ENCODE measurements at places on chromosomes 6 and 20.

DNA sequence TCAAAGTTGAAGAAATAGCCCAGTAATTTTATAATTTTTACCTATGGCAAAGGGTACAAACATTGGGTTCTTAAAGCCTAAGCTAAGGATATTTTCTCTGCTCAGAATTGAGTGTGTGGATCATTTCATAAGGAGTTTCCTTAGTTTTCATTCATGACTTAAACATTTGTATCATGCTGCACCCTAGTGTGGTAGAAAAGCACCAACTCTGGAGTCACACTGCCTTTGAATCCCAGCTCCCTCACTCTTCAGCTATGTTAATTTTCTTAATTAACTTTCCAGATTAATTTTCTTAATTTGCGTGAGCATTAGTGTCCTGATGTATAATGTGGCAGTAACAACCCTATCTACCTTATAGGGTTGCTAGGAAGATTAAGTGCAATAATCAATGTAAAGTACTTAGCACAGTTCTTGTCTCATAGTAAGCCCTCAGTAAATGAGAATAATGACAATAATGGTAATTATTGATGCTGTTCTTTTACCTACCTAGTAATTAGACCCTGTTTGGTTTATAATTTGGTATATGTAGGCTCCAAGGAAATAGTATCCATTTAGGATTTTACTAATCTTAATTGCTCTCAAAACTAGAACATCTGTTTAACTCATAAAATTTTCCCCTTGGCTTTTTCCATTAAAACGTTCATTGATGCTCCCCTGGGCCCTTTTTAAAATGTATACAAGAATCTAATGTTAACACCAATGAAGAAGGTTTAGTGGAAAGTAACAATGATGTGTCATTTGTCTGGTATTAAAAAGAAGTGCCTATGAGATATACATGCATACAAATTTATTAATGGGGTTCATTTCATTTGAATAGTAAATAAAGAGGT is 31.6 kb downstream of the DSE start:
- no peak for DNase-seq

- no peak for DNase-seq
Observed at GRCh38 chr6:158344534-158344933, 32.3 kb downstream of the TULP4 start.

DNA sequence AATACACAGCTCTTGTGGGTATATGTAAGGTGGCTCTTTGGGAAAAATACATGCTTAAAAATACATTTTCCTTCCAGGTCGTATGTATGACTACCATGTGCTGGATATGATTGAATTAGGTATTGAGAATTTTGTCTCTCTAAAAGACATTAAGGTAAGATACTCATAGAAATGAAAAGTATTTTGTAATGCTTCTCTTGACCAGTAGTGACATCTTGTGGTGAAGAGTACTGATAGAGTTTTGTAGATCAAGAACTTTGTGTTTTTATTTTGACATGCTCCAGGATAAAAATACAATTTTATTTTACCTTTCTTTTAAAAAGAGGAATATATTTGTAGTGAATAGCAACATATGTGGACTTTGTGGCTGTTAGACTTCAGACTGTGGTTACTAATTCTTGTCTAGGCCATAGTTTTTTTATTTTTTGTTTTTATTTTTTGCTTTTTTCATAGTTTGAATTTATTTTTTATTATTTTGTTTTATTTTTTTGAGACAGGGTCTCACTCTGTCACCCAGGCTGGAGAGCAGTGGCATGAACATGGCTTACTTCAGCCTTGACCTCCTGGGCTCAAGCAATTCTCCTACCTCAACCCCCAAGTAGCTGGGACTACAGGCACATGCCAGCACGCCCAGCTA is 17.9 kb downstream of the RPF2 start:
- no peak for DNase-seq

- DNase-seq: no peak
Observed at GRCh38 chr20:25233016-25233772, 14.7 kb upstream of the PYGB start.

DNA sequence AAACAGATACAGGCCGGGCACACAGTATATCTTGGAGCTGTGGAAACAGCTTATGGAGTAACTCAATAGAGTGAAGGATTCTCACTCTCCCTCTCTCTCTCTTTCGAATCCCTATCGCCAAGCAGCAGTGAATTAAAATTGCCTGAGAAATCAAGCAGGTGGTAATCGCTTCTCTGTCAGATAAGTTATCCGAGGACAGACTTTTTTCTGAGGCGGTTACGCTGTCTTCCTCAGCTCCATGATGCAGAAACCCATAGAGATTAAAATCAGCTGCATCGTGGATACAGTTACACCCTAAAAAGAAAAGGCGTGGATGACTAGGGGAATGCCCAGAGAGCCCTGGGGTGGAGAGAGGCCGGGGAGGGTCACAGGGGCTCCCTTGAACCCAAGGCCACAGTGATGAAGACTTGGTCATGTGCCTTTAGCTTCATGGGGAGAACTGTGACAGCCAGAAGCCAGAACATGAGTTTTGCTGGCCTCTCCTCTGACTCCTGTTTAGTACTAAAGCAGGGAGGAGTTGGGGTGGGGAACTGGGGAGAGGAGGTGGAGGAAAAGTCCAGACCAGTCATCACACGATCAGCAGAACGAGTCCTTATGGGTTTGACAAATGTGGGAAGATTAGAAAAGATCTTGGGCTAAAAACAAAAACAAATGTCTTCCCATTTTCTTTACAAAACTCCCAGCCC is 138.8 kb upstream of the JARID2 start:
- DNase-seq: no peak

- DNase-seq: no peak
Observed at GRCh38 chr20:43778375-43778774, 51.6 kb upstream of the GTSF1L start.

DNA sequence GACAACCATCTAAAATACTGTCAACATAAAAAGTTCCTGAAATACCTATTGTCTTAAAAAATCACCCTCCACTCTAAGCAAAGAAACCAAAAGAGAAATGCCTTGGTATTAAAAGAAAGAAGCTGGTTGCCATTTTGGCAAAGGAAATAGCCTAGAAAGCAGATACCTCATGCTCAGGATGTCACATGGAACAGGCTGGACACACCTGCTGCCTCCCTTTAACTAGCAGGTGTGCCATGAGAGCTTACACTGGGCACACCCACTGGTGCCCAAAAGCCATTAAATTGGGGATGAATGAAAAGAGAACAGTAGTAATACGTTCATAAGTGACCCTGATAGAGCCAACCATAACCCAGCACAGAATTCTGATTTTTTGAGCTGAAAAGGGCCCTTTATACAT is 1.5 kb downstream of the SLC23A2 start:
- DNase-seq: no peak

DNA sequence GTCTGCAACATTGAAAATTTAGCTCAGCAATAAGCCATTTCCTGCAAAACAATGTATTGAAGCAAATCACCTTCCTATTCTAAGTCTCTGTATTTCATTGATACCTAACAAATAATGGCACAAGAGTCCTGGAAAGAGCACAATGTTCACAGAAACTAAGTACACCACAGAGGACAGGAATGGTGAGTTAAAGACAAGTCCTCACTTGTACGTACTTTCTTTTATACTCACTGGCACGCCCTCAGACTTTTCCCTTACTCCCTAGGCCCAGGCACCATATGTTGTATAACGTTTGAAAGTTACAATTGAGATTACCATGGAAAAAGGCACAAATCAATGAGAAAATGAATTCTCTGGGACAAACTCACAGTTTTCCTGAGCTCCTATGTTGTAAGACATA is 683.0 kb upstream of the MANEA start:
- DNase-seq: no peak

DNA sequence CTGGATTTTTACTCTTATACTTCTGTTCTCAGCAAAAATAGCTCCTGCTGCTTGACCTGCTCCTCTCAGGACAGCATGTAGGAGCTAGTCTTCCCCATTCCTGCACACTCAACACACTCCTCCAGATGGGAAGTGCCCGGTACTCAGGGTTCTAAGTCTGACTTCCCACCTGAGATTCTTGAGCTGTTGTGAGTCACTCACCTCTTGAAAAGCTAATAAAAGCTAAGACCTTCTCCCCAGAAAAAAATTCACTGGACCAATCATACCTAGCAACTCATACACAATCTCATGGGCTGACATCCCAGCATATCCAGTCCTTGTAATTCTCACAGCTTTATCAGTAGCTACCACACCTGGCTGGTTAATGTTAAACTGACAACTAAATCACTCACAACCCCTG is 53.5 kb downstream of the TRPC4AP start:
- DNase-seq: no peak

DNA sequence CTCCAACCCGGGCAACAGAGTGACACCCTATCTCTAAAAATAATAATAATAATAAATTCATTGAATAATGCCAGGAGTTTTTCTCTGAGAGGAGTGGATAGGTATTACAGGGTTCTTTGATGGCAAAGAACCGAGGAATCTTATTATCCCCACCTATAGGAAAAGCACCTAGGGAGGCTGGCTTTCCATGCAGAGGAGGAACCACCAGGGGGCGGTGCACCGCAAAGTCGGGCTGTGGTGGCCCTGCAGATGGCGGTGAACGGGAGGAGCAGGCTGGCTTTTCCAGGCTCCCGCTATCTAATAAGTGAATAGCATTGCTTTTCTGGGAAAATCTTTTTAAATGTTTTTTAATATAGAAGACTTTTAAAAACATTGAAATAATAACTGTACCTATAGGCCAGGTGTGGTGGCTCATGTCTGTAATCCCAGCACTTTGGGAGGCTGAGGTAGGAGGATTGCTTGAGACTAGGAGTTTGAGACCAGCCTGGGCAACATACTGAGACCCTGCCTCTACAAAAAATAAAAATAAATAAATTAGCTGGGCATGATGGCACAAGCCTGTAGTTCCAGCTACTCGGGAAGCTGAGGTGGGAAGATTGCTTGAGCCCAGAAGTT is 864.2 kb downstream of the KIF16B start:
- DNase-seq: peak; percentile 1

DNA sequence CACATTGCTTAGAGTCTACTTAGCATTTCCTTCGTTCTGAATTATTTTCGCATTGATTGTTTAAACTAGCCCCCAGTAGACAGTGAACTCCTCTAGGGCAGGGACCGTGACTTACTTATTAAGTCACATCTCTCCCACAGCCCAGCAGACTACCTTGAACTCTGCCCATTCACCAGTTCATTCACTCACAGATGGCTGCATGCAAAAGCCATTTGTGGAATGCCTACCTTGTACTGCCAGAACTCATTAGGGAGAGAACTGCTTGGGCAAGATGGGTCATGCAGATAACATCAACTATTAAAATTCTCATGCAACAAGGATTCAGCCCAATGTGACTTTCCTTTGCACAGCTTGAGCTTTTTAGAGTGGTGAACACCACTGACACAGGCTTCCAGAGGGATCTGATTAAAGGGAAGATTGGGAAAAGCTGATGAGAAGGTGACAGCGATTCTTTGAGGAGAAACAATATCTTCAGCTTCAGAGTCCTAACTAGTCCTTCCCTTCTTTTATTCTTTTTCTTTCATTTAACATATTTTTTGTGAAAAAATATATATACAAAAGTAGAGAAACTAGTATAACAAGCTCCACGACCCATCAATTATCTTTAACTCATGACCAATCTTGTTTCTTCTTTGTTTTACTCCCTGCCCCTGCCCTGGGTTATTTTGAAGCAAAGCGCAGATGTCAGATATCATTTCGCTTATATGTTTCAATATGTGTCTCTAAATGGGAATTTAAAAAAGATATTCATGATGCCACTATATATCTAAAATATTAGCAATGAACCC is 273.9 kb downstream of the CDC5L start:
- DNase-seq: no peak

DNA sequence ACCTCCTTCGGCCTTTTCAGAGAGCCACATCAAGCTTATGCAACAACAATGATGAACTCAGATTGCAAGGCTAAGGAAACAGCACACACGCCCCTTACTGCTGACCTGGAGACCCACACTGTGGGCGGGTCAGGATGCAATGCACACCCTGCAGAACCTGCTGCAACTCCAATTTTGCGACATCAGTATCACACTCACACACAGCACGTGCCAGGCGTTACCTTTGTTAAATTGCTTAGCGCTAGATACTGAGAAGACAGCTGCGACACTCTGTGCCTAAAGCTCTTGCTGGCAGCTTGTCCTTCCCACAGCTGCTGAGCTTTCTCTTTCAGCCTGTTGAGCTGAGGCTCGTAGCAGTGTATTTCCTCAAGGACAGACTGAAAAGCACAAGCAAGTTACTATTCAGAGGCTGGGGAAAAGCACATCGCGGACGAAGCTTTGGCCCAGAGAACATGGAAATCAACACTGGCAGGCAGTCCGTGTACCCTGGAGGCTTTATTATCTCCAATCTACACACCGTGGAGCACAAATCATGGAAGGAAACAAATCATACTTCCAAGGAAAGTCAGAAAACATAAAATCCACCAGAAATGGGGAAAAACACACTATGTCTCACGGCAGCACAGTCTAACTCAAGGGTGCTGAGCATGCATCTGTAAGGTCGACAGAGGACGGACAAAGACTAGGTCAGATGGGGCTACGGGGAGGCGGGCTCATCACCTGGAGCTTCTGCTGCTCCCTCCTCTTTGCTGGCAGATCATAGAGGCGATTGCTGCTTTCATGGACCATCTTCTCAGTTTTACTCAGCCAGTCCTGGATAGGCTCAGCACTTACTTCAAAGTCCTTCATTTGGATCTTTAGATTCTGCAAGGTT is 268.2 kb downstream of the SYNE1 start:
- DNase-seq: no peak

DNA sequence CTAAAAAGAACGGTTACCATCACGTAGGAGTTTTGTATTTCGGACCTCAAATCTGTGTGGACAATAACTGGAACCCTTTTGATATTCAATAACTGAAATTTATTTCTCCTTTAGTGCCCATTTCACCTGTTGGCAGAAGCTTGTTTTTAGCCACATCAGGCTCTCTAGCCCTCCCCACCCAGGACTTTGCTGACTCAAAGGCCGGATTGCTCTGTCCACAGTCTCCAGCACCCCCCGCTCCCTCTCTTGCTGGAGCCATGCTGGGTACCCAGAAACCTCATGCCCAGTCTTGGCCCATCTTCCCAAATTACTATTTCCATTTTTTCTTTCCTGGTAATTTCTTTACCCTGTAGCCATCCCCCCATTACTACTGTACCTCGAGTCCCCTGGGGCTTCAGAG is 55.8 kb upstream of the DUSP22 start:
- DNase-seq: no peak

DNA sequence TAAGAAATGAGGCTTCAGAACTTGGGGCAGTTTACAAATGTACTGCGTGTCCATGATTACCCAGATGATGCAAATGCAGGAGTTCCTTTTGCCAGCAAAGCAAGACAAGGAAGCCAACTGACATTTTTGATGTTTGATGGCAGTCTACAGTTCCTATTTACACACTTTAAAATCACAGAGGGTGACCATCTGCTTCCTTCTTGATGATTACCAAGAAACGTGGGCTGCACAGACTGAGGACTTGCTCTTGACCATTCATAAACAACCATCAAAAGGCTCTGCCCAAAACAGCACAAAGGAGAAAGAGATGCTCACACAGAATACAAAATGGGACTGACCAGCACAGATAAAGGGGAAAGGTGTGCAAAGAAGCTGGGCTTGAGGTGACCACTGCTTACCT is 79.8 kb upstream of the TRAF3IP2 start:
- no peak for DNase-seq

DNA sequence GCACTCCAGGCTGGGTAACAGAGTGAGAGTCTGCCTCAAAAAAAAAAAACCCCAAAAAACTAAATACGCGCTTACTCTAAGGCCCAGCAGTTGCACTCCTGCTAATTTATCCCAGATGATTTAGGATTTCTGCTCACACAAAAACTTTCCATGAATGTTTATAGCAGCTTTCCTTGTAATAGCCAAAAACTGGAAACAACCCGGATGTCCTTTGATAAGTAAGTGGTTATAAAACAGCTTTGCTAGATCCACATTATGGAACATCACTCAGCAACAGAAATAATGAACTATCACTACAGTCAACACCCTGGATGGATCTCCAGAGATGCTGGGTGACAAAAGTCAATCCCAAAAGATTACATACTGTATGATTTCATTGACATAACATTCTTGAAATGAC is 220.4 kb upstream of the JARID2 start:
- DNase-seq: no peak
